DMS79 (cell line): ENCODE measurements at places on chromosomes 11 and 22.

- DNase-seq: no peak
Observed at GRCh38 chr11:1437500-1437899, 47.8 kb downstream of the BRSK2 start.

DNA sequence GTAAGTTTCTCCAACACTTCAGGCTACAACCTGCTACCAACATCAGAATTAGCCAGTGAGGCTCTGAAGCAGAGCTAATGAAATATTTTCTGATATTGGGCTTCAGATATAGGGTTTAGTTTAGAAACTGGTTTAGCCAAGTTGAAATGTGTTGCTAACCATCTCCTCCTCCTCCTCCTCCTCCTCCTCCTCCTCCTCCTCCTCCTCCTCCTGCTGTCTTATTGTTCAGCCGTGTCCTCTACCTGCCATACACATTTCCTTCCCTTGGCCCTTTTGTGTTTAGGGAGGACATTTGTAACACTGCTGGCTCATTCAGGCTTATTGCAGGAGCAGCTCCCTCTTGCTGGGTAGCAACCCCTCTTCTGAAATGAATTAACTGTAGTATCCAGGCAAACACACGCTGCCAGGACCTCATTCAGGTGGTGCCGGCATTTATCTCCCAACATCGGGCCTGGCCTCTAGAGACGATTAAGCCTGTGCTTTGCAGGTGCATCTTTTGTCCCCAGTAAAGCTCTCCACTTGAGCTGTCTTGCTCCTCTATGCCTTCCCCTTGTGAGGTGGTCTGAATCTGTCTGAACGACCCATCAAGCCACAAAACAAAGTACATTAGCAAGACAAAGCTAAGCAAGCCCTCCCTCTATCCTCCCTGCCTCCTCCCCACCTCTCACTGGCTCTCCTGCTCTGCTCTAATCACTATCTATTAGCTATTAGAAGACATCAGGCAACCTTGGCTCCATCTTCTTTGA is 82.9 kb downstream of the KCNJ1 start:
- DNase-seq: no peak

DNA sequence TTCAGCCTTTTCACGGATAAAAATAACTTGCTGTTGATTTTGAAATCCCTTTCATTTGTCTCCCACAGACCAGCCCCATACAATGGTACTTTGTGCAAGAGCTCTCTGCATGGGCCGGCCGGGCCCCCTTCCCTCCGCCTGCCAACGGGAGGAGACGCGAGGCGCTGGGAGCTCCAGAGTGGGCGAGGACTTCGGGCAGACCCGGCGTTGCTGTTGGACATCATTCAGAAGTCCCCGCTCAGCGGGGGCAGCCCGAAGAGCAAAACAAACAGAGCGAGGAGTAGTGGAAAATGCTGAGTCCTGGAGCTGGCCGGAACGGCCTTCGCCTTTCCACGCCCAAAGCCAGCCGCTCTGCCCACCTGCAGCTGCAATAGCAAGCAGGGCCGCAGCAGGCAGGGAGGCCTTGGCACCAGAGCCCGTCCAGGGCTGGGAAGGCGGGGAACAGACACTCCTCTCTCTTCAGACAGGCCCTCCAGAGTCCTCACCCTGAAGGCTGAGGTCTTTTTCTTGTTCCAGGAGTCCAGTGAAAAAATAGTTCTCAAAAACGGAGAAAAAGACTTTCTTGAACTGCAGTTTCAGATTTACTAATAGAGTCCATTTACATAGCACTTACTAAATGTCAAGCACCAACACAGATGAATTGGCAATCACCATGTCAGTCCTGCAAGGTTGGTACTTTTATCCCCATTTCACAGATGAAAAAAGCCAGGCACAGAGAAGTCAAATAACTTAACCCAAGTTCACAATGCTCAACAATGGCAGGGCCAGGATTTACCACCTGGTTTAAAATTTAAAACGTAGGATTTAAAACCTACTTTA is 135.5 kb downstream of the ETS1 start:
- DNase-seq: peak; percentile 27

- no peak for DNase-seq
Observed at GRCh38 chr11:73612601-73613140, 14.8 kb upstream of the FAM168A start.

DNA sequence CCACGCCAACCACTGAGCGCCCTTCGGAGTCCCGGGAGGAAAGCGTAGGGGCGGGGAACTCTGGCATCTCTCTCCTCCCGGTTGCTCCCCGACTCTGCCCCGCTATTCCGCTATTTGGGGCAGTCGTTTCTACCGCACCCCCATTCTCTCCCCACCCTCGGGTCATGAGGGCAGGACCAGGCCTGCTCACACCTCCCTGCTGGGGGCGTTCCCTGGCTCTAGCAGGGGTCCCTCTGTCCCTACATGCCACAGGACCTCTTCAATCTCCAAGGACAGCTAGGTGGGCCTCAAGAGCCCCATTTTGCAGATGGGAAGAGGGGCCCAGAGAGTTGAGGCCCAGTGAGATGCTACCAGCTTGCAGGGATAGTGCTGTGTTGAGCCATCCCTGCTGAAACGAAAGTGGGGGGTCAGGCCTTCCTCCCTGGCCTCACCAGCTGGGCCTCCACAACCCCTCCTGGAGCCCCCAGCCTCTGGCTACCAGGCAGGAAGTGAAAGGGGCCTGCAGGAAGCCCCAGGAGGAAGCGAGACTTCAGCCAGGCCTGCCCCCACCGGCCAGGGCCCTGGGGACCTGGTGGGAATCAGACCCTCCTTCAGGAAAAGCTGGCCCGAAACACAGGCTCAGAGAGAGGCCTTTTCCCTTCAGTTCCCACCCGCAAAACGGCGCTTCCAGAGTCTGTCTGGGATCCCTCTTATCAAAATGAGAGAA is 5.5 kb upstream of the SHISA8 start:
- no peak for DNase-seq

GRCh38 chr11:18295316-18295715 is 26.6 kb downstream of the HPS5 start:
- DNase-seq: no peak

GRCh38 chr22:34111210-34111824 is 191.0 kb upstream of the LARGE1 start:
- DNase-seq: no peak

- DNase-seq: no peak
Observed at GRCh38 chr11:61172356-61172755, 11.1 kb upstream of the VPS37C start.

DNA sequence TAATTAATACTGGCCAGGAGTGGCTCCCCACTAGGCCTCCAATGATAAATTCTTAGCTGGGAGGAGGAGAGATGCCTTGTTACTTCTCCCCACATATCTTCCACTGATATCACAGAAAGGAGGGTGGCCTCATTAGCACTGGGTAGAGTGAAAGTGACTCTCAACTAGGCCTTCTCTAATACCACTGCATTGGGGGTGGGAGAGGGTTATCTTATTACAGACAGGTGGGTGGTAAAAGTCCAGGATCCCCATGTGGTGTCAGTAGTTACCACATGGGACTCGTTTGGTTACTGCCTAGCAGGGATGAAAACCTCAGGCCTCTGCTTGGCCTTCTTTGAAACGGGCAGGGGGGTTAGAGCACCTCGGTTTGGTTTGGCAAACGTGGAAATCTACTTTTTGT is 167.3 kb downstream of the UVRAG start:
- DNase-seq: no peak

DNA sequence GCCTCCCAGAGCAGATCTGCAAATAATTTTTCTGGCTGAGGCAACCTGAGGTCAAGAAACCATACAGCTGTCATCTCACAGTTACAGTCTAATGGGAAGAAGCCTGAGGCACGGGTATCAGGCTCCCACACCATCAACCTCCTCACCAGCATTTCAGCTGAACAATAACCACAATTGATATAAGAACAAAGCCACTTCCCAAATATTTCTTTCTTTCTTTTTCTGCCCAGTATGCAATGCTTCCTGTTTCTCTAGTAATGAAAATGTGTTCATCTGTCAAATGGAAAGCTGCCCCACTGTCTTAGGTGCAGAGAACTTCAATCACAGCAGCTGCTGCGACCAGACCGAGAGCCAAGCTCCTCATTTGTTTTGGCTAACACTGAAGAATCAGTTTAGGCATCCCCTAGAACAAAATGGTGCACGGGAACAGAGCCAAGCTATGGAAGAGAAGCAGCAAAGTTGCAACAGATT is 108.4 kb downstream of the BLID start:
- no peak for DNase-seq
